Suppressor macrophage (primary cell): ENCODE measurements at places on chromosomes 12 and 14.
A peak's percentile ranks its signal among the peaks of the same experiment; 100 is the strongest.

- no peak for DNase-seq
These were observed 185.3 kb downstream of the CACNA1C start for GRCh38 chr12:2238111-2238510.

DNA sequence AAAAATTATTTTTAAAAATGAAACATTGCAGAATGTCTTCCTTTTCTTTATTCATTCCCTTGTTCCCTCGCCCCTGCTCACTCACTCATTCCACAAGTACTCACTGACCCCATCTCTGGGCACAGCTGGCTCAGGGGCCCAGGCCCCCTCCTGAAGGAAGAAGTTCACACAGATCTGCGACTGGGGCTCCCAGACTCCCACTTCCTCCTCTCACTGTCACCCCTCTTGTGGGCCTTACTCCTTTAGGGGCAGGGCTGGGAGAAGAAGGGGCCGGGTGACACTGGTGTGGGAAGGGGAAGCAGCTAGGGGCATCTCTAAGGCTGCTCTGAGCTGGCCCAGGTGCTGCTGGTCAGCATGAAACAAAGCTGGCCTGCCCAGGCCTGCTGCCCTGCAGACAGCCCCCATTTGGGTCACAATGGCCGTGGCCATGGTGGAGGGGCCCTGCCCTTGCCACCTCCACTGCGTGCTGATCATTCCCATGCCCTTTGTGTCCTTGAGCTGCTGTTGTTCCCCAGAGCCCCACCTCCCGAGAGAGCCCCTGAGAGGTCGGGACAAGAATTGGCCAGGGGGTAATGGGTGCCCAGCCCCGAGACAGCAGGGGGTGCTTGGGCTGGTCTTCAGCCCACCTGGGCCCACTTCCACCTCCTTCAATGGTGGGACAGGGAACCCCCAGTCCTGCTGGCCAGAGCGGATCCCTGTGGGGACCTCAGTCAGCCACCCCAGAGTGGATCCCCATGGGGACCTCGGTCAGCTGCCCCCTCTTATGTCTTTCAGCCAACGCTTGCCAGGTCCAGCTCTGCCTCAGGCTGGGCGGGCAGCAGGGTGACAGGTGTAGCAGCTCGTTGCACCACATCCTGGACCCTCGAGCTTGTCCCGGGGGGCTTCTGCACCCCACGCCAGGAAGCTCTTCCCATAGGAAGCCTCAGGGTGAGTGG lies 212.4 kb upstream of the C14orf180 start:
- DNase-seq, result no peak

DNA sequence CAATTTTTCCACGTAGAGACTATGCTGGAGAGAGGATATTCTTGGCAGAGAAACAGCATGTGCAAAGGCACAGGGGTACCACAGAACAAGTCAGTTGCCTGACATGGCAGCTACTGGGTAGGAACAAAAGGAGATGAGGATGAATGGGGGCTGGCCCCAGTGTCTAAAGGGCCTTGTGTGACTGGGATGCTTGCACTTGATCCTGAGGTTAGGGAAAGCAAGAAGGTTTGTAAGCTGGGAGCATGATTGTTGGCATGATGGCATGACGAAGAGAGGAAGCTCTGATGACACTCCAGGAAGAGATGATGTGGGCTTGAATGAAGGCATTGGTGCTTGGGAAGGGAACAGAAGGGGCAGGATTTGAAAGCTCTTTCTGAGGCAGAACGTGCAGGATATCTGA lies 139.1 kb downstream of the ZFP36L1 start:
- DNase-seq, result peak; percentile 52

DNA sequence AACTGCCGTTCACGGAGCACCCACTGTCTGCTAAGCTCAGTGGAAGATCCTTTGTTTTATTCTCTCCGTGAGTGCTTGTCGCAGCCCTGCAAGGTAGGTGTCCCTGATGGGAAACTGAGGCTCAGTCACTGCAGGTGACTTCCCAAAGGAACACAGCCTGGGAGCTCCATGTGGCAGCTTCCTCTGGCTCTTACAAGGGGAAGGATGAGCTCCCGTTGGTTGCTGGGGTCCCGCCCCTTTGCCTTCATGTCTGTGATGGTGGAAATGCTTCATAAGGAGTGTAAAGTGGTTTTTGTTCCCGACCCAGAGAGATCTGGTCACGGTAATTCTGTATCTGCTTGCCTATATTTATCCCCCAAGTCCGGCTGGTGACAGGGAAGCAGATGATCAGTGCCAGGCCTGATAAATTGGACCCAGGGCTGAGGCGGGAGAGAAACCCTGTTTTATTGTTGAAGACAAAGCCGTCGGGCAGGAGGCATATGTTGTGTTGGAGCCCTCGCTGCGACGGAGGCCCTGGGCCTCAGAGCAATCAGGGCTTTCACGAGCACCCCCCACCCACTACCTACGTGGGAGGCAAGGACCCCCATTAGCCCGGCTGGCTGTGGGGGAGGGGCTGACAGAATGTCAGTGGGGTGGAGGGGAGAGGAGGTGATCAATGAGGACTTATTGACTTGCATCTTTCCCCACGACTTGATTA lies 91.9 kb downstream of the KIF26A start:
- DNase-seq, result no peak

GRCh38 chr12:54983536-54984101 lies 943 bp downstream of the TESPA1 start:
- no peak for DNase-seq

DNA sequence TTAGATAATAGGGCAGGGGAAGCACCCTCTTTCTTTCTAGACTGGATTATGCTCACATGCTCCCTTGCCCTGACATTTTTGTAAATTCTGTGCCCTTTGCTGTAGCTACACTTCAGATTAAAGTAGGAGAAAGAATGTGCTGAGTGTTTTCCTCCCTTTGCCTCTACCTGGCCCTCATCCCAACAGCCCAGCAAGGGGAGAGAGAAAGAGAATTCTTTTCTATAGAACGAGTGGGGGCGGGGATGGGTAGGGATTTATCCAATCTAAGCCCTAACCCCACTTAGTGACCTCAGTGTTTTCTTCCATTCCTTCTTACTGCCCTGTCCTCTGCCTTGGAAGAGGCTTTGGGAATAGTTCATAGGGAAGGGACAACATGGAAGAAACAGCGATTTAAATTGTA lies 13.5 kb downstream of the GPR84 start:
- DNase-seq, result no peak

DNA sequence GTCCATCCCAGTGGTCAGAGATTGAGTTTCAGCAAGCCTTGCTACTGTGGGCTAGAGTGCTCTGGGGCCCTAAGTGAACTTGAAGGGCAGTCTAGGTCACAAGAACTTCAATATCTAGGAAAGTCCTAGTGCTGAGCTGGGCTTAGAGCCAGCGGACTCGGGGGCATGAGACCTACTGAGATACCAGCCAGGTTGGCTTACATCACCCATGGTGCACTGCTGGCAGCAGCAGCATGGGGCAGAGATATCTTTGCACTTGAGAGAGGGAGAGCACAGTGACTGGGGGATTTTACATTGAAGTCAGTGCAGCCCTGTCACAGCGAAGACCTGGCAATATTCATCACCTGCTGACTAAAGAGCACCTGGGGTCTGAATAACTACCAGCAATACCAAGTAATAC lies 158.3 kb upstream of the PRKD1 start:
- DNase-seq, result no peak

DNA sequence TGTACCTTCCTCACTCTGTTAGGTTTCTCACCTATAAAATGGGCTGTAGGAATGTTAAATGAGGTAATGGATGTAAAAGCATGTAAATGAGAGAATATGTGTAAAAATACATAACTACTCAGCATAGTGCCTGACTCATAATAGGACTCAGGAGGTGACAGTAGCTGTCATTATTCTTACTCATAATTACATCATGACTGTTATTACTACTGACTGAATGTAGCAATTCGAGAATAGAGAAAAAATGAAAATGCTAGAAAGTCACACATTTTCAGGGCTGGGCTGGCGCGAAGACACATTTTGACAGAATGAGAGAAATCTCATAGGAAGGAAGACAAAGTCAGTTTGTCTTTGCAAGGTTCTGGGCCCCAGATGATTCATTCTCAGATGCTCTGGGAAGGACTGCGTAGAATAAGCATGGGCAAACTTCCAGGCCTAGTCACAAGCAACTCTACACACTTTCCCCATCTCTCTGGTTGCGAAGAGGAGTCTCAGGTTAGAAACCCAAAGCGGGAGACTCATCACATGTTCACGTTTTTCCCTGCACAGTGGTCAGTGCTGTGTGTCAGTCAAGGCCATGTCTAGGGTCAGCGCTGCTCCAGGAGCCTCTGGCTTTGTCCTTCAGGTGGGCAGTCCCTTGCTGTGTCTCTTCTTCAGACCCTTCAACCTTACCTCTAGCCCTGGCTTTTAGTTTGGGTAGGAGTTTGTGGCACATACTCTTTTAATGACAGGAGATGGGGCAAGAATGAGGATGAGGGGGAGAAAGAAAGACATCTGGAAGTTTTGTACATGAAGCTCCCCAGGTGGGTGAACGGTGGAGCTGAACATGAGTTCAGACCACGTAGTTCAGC lies 8.4 kb downstream of the GPRC5A start:
- peak; percentile 49 for DNase-seq

DNA sequence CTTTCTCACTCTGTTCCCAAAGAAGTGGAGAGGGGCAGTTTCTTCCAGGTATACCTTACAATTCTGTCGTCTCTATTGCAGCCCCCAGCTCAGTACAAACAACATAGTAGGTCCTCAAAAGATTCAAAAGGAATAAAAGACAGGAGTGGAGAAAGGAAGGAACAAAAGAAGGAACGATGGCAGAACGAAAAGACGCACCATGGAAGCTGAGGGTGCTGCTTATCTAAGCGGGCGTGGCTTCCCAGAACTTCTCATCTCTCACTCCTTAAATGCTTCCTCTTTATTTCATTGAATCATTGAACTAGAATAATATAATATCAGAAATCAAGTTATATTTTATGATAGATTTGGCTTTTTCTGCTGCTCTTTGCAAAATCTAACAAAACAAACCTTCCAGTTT lies 13.7 kb upstream of the LTA4H start:
- DNase-seq, result peak; percentile 58

DNA sequence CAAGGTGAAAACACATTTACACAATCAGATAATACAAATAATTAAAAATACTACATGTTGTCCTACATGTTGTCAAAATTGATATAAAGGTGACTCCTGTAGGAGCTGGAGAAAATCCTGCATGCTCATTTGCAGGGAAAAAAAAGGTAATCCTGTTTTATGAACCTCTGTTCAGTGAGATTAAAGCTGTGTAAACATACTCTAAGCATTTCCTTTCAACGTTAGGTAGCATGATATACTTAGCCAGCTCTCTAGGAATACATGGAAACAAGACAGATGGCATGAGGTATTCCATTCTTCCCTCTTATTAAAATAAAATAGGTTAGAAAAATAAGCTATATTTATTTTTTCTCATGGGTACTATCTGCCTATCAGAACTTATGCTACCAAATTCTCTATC lies 635.7 kb upstream of the FLRT2 start:
- DNase-seq, result no peak

DNA sequence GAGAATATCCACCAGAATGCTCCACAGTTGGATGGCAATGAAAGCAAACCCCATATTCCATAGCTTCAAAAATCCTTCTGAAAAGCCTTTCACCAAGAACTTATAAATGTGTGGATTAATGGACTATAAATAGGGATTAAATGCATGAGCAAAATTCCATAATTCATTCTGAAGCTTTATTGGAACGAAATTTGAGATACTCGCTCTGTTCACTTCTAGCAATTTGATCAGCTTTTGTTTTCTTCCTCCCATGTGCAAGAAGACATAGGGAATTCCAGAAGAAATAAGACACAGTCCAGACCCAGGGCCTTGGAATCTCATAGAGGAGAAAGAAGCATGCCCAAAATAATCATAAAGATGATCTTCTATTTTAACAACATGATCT lies 285.9 kb upstream of the TMPO start:
- no peak for DNase-seq

- DNase-seq, result no peak
These were observed 21.9 kb upstream of the FGD4 start for GRCh38 chr12:32377344-32378055.

DNA sequence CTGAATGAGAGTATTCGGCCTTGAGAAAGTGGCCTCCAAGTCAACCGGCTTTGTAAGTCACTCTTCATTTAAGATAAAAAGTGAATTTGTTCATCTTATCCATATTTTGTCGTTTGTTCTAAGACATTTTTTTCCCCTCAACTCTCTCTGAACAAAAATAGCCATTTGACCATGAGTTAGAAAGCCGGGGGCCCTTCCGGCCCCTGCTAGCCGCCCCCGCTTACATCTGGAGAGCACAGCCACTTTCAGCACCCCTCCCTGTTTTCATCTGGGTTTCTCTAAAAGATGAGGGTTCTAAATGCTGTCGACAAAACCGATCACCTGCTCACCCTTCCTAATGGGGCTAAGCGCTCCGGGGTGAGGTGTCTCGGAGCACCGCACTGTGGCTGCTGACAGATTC lies 30.7 kb upstream of the DLK1 start:
- DNase-seq, result no peak

DNA sequence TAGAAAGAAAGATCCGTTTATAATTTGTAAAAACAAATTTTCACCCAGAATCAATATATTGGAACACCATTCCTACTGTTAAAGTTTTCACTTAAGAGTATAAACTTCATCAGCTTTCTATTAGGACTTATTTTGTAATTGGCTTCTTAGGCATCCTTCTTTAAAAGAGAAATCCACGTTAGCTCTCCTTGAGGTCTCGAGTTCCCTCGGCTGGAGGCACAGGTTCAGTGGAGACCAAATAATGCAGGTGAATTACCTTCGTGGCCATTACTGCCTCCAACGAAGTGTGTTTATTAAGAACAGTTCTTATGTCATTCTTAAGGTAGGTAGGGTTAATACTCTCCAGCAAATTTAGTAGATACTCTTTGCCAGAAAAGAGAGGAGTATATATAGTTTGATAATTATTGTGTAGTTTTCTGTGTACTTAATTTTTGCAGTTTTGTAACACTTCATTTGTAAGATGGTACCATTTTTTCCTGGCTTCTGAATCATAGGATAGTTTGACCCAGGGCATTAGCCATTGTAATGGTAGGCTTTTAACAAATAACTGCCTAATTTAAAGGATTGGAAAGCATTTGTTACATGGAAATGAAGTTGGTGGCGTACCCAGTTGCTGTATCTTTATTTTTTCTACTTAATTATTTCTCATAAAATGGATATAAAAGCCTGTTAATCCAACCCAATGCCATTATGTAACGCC lies 2.2 kb downstream of the CALM1 start:
- DNase-seq, result no peak

DNA sequence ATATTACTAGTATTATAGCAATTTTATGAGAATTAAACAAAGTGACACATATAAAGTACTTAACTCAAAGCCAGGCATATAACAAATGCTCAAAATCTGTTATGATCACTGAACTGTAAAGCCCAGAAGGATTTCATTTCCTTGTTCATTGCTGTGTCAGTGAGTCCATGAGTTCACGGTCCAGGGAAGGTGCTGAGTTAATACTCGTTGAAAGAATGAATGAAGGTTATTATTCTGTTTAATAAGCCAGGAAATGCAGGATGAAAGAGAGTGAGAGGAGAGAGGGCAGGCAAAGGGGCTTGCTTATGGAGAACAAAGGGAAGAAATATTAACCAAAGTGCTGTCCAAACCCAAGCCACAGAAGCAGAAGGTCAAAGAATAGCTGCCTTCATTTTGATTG lies 40.2 kb upstream of the NT5DC3 start:
- no peak for DNase-seq
